ENCODE measurements at places on chromosomes 4 and X. TPM values are rescaled to one million over a fixed set of nuclear protein-coding genes. Genes with fewer than 3 reads are reported as not detected.

HTN1 gene
- not detected for total RNA-seq

CXCR3 gene
- total RNA-seq, result not detected

NXF2 gene
- not detected for total RNA-seq

ATRX gene
- 229 TPM for total RNA-seq

IL15 gene
- 1.2 TPM for total RNA-seq

GLA gene
- 15.5 TPM for total RNA-seq

MAGED4B gene
- total RNA-seq, result 107 TPM

SLC6A14 gene
- total RNA-seq, result not detected

F8A2 gene
- total RNA-seq, result not detected

LAMTOR3 gene
- 56.7 TPM for total RNA-seq

CENPE gene
- 3.7 TPM for total RNA-seq

PPBP gene
- 4.1 TPM for total RNA-seq

ARHGEF6 gene
- total RNA-seq, result 8.6 TPM

FDCSP gene
- total RNA-seq, result not detected

MAGEA2B gene
- not detected for total RNA-seq

MAGEA9B gene
- total RNA-seq, result not detected

BEX5 gene
- 55.4 TPM for total RNA-seq

ADGRG4 gene
- total RNA-seq, result not detected

ESX1 gene
- total RNA-seq, result not detected

PIR gene
- total RNA-seq, result 2.0 TPM

NHSL2 gene
- total RNA-seq, result 0.82 TPM

GUCY1A1 gene
- total RNA-seq, result 207 TPM

SOD3 gene
- not detected for total RNA-seq

PDGFRA gene
- total RNA-seq, result 64.0 TPM

CORIN gene
- total RNA-seq, result 0.82 TPM

TXK gene
- total RNA-seq, result 0.41 TPM

MAGEB17 gene
- not detected for total RNA-seq

NR0B1 gene
- total RNA-seq, result 0.41 TPM

LEF1 gene
- 6.1 TPM for total RNA-seq

TMEM144 gene
- total RNA-seq, result 2.4 TPM

POU3F4 gene
- 16.3 TPM for total RNA-seq

UGT2B15 gene
- total RNA-seq, result not detected

RASL11B gene
- total RNA-seq, result 19.2 TPM

WDR13 gene
- total RNA-seq, result 56.7 TPM

PNMA6A gene
- total RNA-seq, result 23.2 TPM

HPGDS gene
- total RNA-seq, result 1.2 TPM

C1GALT1C1 gene
- 15.9 TPM for total RNA-seq

DCAF8L2 gene
- not detected for total RNA-seq

TBX22 gene
- under 0.01 TPM for total RNA-seq

REELD1 gene
- total RNA-seq, result not detected

MAGEB2 gene
- total RNA-seq, result not detected

NR3C2 gene
- total RNA-seq, result 5.7 TPM

PTTG2 gene
- total RNA-seq, result not detected

GABRE gene
- total RNA-seq, result 0.82 TPM

NLGN3 gene
- total RNA-seq, result 15.1 TPM

NPFFR2 gene
- total RNA-seq, result 0.41 TPM

ZDHHC15 gene
- total RNA-seq, result 14.3 TPM

CPLX1 gene
- total RNA-seq, result 1.2 TPM

H2BW2 gene
- total RNA-seq, result not detected

SOWAHD gene
- 0.82 TPM for total RNA-seq

PTCHD1 gene
- total RNA-seq, result 8.6 TPM

VCX2 gene
- not detected for total RNA-seq

KIAA1210 gene
- under 0.01 TPM for total RNA-seq

NPNT gene
- total RNA-seq, result 60.3 TPM

PGM2 gene
- total RNA-seq, result 10.6 TPM

FAM241A gene
- total RNA-seq, result 6.5 TPM
